ENCODE measurements at places on chromosomes 11 and 22.
A peak's percentile ranks its signal among the peaks of the same experiment; 100 is the strongest.

- DNase-seq: peak; percentile 28
Observed at GRCh38 chr22:29476116-29476515, 3.9 kb upstream of the NEFH start.

DNA sequence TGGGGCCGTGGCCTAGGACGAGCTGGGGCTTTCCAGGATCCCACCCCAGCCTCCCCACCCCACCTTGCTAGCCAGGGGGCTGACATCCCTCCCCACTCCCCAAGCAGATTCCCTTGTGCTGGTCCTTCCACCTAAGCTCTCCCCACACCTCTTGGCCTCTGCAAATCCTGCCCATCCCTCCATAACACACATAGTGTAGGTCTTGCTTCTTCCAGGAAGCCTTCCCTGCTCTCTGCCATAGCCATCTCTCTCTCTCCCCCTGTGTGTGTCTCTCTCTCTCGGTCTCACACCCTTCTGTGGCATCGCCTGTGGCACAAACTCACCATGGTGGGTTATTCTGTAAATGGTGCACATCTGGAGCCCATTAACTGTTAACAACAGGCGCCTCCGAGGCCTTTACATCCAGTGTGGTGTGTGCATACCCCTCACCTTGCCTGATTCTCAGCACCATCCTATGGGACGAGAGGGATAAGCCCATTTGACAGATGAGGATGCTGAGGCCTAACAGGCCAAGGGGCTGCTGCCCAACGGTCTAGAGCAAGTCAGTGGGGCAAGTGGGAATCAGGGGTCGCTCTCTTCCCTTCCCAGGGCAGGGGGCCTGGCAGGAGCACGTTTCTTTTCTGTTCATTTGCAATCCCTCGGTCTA lies 22.2 kb upstream of the PICK1 start:
- DNase-seq: no peak

GRCh38 chr11:112179601-112180000 lies 4.3 kb downstream of the BCO2 start:
- no peak for DNase-seq

DNA sequence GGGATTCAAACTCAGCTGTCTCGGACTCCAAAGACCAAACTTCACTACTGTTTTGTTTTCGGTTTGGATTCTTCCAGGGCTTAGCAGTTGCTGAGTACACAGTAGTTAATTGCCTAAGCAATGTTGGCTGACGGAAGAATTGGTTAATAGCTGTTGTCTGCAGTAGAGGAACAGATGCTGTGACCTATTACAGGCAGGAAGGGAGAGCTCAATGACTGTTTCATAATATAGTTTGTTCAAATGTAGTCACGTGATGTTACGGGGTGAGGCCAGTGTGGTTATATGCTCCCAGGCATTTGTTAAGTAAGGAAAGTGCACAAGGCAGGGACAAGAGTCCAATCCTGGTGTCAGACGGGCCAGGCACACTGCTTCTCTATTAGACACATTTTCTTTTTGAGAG lies 222.6 kb upstream of the CCDC90B start:
- no peak for DNase-seq

GRCh38 chr11:67126986-67127385 lies 7.9 kb downstream of the KDM2A start:
- no peak for DNase-seq

- no peak for DNase-seq
Observed at GRCh38 chr11:94731880-94732601, 36.1 kb upstream of the AMOTL1 start.

GRCh38 chr11:69670158-69670845 lies 4.9 kb downstream of the LTO1 start:
- peak; percentile 92 for DNase-seq

DNA sequence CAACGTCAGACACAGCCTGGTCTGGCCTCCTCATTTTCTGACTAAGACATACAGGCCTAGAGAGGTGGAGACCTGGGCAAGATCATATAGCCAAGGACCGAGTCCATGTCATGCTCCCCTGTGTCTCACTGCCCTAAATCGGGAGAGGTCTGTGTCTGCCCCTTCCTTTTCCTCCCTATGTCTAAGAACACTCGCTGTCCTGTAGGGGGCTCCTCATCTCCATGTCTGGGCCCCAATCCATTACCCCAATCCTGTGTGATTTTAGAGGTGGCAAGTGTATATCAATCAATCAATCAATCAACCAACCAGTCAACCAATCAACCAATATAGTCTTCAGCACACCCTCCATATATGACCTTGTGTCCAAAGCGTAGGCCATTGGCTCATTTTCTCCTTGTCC lies 125.7 kb downstream of the KIRREL3 start:
- DNase-seq: peak; percentile 68

DNA sequence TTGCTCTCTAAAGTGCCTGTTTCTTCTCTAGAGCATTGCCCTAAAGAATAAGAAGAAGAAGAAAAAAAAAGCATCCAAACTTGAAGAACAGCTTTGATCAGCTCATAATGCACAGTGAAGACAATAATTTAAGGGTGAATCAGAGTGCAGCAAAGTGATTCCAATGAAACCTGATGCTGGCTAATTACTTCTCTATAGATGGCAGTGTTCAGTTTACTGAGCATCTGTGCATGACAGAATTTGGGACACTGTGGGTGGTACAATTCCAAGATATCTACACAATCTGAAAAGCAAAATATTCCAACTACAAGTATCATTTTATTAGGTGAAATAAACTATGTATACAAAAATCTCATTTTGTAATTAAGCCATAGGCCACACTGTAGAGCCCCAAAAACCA lies 450.5 kb upstream of the CCDC90B start:
- DNase-seq: no peak

DNA sequence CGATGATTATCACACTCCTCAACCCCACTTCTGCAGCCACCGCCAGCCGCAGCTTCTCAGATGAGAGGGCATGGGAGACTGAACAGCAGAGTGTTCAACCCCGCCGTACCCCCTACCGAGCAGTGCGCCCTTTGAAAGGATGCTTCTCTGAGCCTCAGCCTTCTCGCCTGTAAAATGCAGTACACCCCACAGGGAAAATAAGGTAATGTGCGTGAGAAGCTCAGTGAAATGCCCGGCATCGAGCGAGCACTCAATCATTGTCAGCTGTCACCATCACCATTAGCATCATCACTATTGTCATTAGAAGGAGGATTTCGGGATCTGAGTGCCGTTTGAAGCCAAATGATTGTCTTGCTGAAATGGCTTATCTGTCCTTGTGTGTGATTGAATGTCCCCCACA lies 13.6 kb downstream of the TRIM29 start:
- DNase-seq: no peak

GRCh38 chr11:131945706-131946105 lies 575.3 kb downstream of the NTM start:
- DNase-seq: no peak

GRCh38 chr11:78788533-78788932 lies 213.9 kb upstream of the NARS2 start:
- DNase-seq: no peak

- DNase-seq: no peak
Observed at GRCh38 chr11:95132956-95133355, 43.3 kb downstream of the ENDOD1 start.

GRCh38 chr11:35847473-35847872 lies 96.4 kb upstream of the LDLRAD3 start:
- no peak for DNase-seq

DNA sequence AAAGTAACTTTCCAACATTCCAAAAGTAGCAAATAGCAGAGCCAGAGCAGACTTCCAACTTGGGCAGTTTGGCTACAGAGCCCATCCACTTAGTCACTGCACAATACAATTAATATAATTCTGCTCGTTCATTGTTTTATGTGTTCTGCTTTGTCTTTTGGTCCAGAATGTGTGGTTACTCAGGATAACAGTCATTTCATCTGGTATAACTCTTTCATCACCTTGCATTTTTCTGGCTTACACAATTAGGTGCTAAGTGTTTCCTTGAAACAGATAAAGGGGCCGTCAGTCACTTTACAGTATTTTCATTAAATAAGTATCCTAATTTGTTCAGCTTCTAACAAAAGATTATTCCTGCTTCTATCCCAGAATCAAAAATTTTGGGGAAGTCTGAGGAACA lies 87.2 kb downstream of the LARGE2 start:
- no peak for DNase-seq

GRCh38 chr22:45885941-45886395 lies 91.0 kb downstream of the WNT7B start:
- no peak for DNase-seq

GRCh38 chr11:76225122-76225611 lies 18.9 kb upstream of the WNT11 start:
- DNase-seq: no peak

- DNase-seq: peak; percentile 94
Observed at GRCh38 chr11:116276051-116277044, 496.4 kb downstream of the BUD13 start.

DNA sequence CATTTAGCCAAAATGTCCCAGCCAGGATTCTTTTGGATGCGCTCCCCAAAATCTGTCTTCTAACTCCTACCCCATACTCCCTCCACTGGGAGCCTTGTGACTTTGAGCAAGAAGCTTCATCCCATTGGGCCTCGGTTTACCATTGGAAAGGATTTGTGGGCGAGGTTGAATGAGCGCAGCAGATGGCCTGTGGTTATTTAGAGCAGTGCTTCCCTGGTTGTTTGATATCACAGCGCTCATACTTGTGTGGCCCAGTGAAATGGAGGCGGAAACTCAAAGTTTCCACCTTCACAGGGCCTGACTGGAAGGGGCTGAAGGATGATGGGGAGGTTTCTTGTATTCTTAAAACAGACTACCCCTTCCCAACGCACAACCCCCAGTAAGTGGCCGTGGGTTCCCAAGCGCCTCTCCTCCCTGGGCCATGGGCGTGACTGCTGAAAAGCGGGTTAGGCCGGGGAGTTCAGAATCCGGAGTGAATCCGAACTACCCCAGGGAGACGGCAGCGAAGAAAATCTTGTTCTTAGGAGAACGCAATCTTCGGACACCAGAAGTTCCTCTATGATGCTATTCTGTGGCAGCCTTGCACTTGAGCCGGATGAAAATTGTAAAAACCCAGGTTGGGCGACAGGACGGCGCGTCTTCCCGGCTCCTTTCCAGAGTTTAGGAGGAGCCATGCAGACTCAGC lies 1.2 kb upstream of the ATF4 start:
- DNase-seq: no peak

- DNase-seq: peak; percentile 66
Observed at GRCh38 chr22:35539910-35540594, 579 bp upstream of the RASD2 start.

GRCh38 chr22:30305906-30306626 lies 16.8 kb upstream of the CASTOR1 start:
- no peak for DNase-seq

DNA sequence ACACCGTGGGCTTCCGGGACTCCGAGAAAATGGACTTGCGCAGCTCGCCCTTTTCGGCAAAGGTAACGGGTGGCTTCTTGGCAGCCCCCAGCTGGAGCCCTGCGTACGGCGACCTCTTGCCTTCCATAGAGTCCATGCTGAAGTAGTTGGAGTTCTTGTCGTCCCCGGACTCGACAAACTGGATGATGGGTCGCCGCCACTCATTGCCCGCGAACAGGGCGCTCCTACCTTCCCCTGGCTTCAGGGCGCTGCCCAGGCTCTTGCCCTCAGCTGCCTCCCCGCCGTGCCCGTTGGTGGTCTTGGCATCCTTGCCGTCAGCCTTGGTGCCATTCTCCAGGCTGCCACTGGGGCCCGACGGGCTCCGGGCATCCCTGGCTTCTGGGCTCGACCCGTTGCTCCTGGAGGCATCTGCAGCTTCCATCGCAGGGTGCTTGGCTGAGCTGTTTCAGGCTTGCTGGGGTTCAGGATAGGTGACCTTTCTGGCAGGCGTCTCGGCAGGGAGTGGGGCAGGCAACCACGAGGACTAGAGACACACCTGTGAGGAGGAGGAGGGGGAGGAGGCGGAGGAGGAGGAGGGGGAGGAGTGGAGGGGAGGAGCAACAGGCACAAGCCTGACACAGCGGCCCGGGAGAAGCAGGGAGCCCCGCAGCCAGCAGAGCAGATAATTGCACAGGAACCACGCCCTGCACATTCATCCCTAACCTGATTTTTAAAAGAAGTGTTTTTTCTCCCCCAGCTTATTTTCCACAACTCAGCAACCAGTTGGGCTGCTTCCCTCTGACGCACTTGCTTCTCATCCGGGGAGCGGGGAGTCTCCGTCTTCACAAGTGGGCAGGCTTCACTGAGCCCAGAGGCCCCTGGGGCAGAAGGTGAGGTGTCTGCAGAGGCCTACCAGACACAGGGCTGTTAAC lies at the start of gene TRIM29:
Gene TRIM29 (minus strand): TSS at position 503 of the 911 bp plus-strand sequence. CDS start 82 bp downstream, at position 421.
- no peak for DNase-seq

GRCh38 chr11:108467091-108467823 lies at the start of gene C11orf65:
TSS of gene C11orf65 (minus strand) at chr11:108467529. CDS start at chr11:108461559, 5,970 bp downstream.
- peak; percentile 99 for DNase-seq

GRCh38 chr22:19795617-19796008 lies 35.0 kb downstream of the TBX1 start:
- no peak for DNase-seq
